ENCODE measurements at places on chromosomes 3 and 15.

DNA sequence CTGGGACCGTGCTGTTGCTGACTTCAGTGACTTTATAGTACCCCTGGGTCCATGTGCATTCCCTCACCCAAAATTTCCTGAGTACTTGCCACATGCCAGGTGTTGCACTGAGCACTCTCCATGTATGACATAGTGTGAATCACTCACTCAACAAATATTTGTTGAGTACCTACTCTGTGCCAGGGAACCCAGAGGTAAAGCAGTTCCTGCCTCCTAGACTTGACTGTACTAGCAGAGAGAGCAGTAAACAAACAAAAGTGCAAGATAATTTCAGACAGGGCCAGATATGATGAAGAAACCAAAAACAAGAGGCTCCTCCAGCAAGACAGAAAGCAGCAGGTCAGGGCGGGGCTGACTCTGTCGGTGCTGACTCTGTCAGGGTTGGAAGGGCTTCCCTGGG is 12.2 kb downstream of the TGM4 start:
- DNase-seq = no peak

DNA sequence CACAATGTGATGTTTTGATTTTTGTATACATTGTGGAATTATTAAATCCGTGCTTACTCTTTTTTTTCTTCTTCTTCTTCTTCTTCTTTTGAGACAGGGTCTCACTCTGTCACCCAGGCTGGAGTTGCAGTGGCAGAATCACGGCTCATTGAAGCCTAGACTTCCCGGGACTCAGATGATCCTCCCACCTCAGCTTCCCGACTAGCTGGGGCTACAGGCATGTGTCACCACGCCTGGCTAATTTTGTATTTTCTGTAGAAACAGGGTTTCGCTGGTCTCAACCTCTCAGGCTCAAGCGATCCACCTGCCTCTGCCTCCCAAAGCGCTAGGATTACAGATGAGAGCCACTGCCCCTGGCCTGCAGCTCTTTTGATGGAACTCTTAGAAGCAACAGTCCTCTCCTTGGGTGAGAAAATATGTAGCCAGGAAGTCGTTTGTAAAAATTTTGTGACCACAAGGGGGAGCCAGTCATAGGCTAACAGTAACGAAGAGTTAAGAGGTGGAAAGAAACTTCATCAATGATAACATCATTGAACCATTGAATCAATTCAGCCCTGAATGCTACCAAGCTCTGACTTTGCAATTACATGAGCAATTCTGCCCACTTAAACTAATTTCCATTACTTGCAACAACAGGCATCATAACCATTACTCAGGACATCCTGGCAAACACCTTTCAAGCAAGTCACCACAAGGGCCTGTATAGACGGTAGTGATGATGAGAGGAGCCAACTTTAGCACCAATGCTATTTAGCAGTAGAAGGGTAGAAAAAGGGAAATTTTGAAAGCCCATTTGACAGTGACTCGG is 16.7 kb upstream of the CMTM7 start:
- DNase-seq = no peak

DNA sequence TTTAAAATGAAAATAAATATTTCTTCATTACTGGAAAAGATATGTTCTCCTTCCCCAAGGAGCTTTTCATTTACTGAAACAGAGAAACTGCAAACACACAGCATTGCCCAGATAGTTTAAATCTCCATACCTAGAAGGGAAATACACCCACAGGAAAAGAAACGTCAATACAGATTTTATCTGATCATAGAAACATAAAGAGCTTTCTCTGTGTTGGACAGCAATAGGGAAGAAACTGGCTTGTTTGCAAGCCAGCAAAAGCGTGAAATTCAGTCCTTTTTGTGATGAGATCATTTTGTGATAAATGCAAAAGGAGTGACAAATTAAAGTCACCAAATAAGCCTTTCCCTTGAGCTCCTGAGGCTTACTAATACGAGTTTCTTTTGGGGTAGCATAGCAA is 398.0 kb downstream of the TIGIT start:
- no peak for DNase-seq

- no peak for DNase-seq
Measured at GRCh38 chr3:115165266-115165665, 18.2 kb upstream of the ZBTB20 start.

DNA sequence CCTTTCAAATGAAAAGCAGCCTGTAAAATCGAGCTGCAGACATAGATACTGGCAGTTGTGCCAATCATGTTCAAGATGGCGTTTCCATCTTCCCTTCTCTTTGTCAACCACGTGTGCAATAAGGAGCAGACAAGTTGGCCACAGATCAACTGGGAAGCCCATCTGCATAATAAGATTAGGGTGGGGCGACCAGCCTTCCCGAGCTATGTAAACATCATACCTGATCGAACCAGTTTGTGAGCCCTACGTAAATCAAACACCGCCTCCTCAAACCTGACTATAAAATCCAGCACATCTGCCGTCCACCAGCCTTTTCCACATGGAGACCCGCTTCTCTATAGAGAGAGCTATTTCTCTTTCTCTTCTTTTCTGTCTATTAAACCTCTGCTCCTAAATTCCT is 37.2 kb downstream of the TRIM42 start:
- DNase-seq = no peak

DNA sequence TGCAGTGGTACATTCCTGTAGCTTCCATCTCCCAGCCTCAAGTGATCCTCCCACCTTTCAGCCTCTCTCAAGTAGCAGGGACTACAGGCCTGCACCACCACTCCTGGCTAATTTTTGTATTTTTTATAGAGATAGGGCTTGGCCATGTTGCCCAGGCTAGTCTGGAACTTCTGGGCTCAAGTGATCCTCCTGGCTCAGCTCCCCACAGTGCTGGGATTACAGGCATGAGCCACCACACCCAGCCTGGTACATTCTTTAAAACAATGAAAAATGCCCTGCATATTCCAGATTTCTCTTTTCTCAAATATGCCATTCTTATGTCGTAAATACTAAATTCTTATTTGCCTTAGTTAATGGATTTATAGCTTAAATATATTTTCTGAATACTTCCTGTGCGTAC is 581.4 kb downstream of the MECOM start:
- DNase-seq = no peak

GRCh38 chr3:125406070-125406469 is 30.9 kb upstream of the ZNF148 start:
- DNase-seq = no peak

GRCh38 chr15:90813796-90814190 is 54.6 kb upstream of the FURIN start:
- DNase-seq = no peak

GRCh38 chr15:49927189-49927861 is 191.7 kb downstream of the ATP8B4 start:
- no peak for DNase-seq

GRCh38 chr3:190585805-190586630 is 72.1 kb downstream of the IL1RAP start:
- peak; percentile 50 for DNase-seq

DNA sequence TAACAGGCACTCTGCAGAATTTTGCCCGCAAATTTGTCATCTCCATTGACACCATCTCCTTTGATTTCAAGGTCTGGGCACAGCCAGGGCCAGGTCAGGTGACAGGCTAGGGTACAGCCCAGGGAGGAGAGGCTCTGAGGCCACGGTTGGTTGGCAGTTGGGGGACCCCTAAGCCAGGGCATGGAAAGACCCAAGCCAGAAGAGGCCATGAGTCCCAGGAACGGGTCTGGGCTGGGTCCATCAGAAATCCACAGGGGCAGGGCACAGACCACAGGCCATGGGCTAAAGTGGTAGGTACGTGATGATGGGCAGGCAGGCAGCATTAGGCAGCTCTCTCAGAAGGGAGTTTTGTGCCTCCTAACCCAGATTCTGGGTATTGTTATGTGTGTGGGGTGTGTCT is 45.8 kb downstream of the SEMA3G start:
- no peak for DNase-seq

DNA sequence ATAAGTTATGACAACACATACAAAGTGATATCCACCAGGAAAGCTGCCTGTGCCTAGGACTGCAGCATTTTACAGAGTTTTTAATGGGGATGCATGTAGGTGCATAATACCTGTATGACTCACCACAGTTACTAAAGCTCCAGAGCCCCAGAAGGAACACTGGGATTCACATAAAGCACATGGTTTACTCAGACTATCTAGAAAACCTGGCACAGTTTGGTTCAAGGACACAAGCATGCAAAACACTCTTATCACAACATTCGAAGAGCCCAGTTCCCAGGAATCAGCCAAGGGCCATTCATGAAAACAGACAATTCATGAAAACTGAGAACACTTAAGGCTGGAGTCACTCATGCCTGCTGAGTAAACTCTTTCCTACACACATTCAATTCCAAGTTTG is 261.0 kb downstream of the PYDC2 start:
- DNase-seq = no peak

DNA sequence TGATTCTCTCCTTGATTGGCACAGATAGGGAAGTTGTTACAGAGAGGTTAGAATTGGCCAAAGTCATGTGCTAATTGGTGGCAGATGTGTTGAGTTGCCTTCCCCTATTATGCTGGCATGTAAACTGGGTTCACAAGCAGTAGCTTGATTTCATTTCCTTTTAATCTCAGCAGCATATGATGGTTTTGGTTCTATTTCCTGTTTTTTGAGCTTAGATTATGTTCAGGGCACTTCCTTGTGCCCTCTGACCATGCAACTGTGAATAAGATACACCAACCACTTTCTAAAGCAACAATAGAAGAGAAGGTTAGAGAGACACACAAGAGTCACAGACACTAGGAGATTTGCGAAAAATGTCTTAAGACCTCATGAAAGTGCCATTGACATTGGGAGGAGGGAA is 16.5 kb downstream of the HPS3 start:
- DNase-seq = no peak

DNA sequence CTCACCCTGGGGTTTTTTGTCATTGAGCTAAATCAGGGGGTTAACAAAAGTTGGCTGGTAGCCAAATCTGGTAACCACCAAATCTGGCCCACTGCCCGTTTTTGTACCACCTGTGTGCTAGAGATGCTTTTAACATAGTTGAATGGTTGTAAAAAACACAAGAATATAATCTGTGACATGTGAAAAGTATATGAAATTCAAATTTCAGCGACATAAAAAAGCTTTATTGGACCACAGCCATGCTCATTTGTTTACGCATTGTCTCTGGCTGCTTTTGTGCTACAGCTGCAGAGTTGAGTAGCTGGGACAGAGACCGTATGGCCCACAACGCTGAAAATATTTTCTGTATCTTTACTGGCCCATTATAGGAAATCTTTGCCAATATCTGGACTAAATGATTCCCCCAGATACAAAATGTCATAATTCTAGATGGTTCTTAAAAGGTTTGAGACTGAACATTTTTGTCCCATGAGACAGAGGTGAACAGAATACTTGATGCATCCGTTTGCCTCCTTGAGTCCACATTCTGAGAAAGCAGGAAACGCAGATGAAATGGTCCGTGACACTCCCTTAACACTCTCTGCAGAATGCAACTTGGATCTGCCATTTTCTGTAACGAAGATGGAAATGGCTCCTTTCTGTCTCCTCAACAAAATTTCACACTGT is 120.9 kb upstream of the PDZRN3 start:
- no peak for DNase-seq

DNA sequence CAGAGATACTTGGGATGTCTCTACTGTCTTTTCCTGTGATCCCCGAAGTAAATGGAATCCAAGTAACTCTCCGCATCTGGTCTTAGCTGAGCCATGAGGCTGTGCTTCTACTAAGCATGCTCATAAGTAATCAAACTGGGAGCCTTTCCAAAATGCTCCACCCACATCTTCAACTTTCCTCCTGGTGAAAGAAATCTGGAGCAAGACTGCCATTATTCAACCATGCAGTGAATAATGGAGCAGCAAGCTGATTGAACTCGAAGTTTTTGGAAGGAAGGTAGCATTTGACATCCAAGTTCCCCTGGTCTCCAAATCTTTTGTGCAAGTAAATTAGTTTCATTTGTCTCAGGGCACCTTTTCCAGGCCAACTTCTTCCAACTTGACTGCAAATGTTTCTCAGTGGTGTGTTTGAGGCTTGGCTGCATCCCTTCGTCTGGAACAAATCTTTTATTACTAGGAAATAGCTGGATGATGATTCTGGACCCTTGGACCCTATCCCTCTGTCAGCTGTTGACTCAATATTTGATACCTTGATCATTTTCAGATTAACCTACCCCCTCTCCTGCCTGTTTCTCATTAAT is 19.4 kb downstream of the GXYLT2 start:
- DNase-seq = no peak

GRCh38 chr15:70316059-70316600 is 218.4 kb upstream of the TLE3 start:
- no peak for DNase-seq

GRCh38 chr3:31262201-31262600 is 270.5 kb upstream of the STT3B start:
- no peak for DNase-seq

DNA sequence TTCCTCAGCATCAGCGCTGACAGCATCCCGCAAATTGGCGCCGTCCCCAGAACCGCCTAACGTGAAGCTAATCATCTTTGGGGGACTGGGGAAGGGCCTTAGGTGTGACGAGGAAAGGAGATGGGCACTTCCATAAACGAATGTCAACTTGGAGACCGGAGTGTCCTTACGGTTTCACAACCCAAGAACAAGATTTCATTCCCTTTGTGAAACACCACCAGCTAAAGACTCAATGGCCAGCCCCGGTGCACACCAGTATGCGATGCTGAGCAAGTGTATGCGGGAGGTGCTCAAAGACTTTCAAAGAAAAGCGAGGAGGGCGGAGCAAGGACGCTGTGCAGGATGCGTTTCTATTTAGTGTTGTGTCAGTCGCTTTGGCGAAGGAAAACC is 759 bp upstream of the TTBK2 start:
- peak; percentile 62 for DNase-seq

- DNase-seq = no peak
Measured at GRCh38 chr15:100779331-100780207, 100.1 kb upstream of the ALDH1A3 start.

DNA sequence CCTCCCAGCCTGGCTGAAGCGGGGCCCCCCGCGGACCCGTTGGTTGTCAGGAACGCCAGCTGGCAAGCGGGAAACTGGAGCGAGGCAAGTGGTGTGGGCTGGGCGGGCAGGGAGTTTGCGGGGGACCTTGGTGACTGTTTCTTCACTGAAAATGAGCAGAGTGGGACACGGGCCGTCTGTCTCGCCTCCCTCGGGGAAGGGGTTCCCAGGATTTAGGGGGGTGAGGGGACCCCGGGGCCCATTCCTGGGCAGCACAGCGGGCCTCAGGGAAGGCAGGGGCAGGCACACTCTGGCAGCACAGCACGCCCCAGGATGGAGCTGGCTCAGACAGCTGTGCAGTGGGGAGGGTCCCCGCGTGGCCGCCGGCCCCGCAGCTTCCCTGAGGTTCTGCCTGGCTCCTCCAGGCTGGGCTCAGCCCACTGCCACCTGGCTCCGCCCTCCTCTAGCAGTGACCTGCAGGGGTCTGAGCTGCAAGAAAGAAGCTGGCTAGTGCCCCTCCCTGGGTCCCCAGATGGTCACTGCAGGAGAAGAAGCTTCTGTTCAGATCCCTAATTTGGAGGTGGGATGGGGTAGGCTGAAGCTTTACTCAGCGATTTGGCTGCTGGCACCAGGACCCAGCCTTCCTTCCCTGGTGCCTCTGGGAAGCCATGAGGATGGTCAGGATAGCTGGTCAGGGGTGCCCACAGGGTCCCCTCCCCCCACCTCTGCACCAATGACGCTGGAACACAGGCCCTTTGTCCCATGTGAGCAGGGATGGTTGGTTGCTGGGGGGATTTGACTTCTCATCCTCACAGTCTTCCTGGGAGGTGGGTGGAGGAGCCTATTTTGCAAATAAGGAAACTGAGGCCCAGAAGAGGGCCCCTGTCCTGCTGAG is 90.4 kb downstream of the TBC1D2B start:
- DNase-seq = no peak

GRCh38 chr3:127542441-127542952 is 48.0 kb downstream of the TPRA1 start:
- DNase-seq = no peak
